ENCODE measurements at places on chromosomes 2 and 18. TPM values are rescaled to one million over a fixed set of nuclear protein-coding genes. Genes with fewer than 3 reads are reported as not detected.

The FAP gene
- 269 TPM for total RNA-seq

The ALPG gene
- total RNA-seq: not detected

The FRZB gene
- total RNA-seq: 0.32 TPM

The PNPT1 gene
- 33.9 TPM for total RNA-seq

The CABLES1 gene
- 8.9 TPM for total RNA-seq

The OR6B2 gene
- total RNA-seq: not detected

The RFX8 gene
- 5.1 TPM for total RNA-seq

The GNLY gene
- total RNA-seq: not detected

The ELP2 gene
- 86.0 TPM for total RNA-seq

The APCDD1 gene
- total RNA-seq: not detected

The REG3G gene
- total RNA-seq: not detected

The ABCG8 gene
- total RNA-seq: not detected

The RAD51AP2 gene
- total RNA-seq: not detected

The LBH gene
- total RNA-seq: 285 TPM

The CNGA3 gene
- total RNA-seq: 0.51 TPM

The LOXL3 gene
- 52.4 TPM for total RNA-seq

The ABCA12 gene
- not detected for total RNA-seq

The ABCB11 gene
- total RNA-seq: not detected

The SEMA4F gene
- total RNA-seq: 15.6 TPM

The SNRPD1 gene
- total RNA-seq: 16.2 TPM

The ANKRD29 gene
- total RNA-seq: 8.9 TPM

The GPR17 gene
- not detected for total RNA-seq

The PSMA8 gene
- total RNA-seq: not detected

The IL37 gene
- total RNA-seq: not detected

The KCNIP3 gene
- 11.9 TPM for total RNA-seq

The NAGK gene
- 65.8 TPM for total RNA-seq

The PRKAG3 gene
- not detected for total RNA-seq

The CERKL gene
- total RNA-seq: not detected

The IL1RL2 gene
- total RNA-seq: 2.9 TPM

The TOGARAM2 gene
- not detected for total RNA-seq

The SIX3 gene
- not detected for total RNA-seq

The RTN4 gene
- total RNA-seq: 425 TPM

The PPP1R1C gene
- not detected for total RNA-seq

The NEU2 gene
- total RNA-seq: not detected

The UGT1A6 gene
- not detected for total RNA-seq

Measured in GM23248 (cell line).